ENCODE measurements at places on chromosomes 2 and 18.

GRCh38 chr2:169828141-169828811 is 1.0 kb downstream of the UBR3 start:
- no peak for DNase-seq

GRCh38 chr2:122703676-122704075 is 948.2 kb downstream of the TSN start:
- DNase-seq: no peak

DNA sequence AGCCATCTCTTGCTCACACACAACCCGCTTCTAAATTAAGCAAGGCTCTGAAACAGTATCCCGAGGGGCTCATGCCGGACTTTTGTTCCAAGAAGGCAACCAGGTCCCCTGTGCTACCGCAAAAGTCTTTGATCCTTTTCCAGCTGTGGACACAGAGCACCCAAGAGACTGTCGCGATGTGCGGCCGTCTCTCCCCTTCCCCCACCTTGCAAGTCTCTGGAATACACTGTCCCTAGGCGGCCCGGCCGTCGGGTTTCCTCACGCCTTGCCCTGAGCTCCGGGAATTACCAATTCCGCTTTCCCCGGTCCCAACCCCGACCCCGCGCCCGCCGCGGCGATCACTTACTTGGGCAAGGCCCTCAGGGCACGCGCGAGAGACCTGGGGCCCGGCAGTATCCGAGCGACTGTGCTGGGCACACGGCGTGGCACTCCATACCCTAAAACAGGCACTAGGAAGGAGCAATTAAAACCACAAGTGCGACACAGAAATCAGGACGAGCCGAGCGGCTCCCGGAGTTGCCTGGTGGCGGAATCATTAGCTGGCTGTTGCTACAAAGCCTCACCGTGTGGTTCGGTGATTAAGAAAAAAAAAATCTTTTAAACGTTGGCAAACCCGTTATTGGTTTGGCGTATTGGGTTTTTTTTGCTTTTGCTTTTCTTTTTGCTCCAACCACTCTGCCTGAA is 2.2 kb upstream of the DLX1 start:
- no peak for DNase-seq

GRCh38 chr2:27250652-27251379 is 12.0 kb downstream of the SLC30A3 start:
- DNase-seq: no peak

DNA sequence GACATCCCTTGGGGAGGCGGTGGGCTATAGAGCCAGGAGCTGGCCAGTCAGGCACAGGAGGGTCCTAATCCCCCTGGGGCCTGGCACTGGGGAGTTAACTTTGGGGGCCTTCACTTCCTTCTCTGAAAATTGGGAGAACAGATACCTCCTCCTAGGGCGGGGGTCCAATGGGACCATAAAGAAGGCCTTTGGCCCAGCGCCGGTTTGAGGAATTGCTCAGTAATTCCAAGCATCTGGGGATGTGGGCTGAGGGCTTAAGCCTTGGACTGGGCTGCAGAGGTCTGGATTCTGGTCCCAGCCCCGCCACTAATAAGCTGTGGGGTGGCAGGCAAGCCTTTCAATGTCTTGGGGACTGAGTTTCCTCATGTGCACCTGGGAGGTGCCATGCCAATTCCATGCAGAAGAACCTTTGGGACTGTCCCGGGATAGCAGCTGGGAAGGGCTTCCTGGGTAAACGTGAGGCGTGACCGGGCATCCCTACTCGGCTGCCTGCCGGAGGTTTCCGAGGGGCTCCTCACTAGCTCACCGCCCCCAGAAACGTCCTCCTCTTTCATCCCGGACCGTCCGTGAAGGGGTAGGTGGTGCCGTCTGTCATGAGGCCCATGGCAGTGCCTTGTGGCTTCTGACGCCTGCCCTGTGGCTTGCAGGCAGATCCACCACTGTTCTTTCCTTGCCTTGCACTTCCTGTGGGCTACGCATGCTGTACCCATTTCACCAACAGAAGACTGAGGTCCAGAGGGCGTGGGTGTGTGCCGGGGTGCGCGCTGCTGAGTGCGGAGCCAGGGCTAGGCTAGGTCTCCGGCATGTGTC is 67.4 kb upstream of the HPCAL1 start:
- no peak for DNase-seq

GRCh38 chr2:68937346-68938055 is 15.2 kb downstream of the GKN2 start:
- no peak for DNase-seq

DNA sequence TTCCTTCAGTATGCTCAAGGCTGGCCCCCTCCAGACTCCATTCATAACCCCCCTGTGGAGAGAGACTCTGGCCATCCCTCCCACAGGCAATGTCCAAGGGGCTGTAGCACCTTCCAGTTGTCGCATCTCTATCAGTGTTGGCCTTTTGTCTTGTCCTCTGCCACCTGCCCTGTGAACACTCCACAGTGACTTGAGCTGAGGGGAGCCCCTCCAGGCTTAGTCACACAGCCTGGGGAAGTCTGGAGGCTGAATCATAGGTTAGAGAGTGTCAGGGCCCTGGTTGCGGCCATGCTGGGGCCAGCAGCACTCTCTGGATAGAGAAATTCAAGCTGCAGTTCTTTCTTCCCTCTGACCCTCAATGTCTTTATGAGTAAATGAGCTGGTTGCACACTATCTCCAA is 64.7 kb downstream of the GYPC start:
- DNase-seq: no peak

- DNase-seq: no peak
Measured at GRCh38 chr2:377414-377813, 89.5 kb upstream of the ALKAL2 start.

- no peak for DNase-seq
Measured at GRCh38 chr18:37182340-37183135, 353.6 kb downstream of the KIAA1328 start.

- DNase-seq: no peak
Measured at GRCh38 chr2:175111200-175111657, 56.8 kb downstream of the ATF2 start.

- DNase-seq: no peak
Measured at GRCh38 chr18:32308493-32309120, 118.8 kb downstream of the MEP1B start.

DNA sequence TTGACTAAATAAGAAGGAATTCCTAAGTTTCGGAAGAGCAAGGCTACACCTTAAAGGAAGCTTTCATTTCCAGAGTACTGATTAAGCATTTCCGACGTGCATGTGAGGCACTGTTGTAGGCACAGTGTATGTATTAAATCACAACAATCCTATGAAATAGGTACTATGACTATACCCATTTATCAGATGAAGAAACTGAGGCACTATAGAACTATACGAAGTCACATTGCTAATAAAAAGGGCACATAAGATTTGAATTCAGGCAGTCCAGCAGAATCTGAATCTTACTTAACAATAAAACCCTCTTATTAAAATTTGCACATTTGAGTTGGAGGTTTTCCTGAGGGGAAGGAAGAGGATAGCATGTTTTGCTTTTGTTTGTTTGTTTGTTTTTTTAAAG is 243.5 kb upstream of the FANCL start:
- DNase-seq: no peak

DNA sequence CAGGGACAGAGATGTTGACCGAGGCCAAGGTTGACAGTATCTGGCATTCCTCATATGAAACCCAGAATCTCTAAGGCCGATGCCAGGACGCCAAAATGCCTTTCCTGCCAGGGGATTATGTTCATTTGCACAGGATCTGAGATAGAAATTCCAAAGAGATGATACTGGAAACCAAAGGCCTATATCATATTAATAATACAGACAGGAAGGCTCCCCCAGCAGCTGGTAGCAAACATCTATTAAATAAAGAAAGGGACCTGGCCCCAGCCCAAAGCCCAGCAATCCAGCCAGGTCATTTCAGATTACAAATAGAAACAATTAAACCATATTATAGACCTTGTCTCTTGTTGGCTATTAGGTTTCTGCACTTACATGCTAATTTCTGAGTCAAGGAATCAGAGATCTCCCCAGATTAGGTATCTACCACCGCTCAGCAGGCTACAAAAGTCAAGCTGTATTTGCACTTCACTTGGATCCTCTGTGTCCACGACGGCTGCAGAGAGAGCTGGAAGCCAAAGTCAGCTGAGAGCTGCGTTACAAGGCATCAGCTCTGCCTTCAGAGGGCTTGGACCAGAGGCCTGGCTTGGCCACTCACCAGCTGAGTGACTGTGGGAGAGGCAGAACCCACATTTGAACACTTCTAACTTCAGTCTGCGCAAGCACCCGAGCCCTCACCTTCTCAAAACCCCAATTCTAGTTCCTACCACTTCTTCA is 269.3 kb upstream of the SIX2 start:
- no peak for DNase-seq

- no peak for DNase-seq
Measured at GRCh38 chr2:212392043-212392442, 146.6 kb downstream of the ERBB4 start.

- DNase-seq: no peak
Measured at GRCh38 chr18:2423761-2424160, 147.5 kb downstream of the METTL4 start.

DNA sequence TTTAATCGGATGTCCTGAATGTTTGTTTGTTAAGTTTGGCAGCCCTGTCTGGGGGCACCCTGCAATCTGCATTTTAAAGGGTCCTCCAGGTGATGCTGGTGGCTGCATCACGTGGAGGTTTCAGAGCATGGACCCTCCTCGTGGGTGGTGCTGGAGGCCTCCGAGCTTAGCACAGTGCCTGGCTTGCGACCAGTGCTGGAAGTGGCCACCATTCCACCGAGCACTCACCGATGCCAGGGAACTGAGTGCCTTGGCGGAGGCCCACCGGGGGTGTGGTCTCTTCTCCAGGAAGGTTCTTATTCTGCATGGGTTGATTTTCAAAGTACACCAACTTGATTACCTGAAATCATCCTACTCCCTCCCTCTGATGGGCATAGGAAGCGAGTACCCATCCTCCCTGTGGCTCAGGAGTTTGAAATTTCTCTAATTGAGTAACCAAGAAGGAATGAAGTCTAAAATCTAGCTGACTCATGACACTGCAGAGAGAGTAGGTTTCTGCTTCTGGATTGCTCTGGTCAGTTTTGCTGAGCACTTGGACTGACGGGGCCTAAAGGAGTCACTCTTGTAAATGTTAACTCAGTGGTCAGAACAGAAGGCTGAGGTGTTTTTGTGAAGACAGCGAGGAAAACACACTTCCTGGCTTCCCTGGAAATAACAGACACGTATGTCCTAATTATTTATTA is 58.1 kb upstream of the SLC66A3 start:
- DNase-seq: no peak

DNA sequence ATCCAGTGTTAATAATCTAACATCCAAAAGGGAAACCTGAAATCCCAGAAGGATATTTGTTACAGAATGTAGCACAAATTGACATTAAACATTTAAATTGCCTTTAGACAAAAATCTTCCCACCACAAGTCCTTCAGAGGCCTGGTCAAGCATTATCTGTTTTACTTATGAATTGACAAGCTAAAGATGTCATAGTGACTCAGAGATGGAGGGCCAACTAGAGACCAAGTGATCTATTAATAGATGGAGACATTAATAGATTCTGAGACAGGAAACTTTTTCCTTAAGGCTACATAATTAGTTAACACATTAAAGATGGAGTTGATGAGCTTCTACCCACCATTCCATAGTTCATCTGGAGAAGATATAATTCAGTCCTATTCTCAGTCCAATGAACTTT is 526.2 kb downstream of the IRS1 start:
- DNase-seq: no peak

GRCh38 chr2:134443814-134444480 is 190.1 kb downstream of the MGAT5 start:
- no peak for DNase-seq

- DNase-seq: no peak
Measured at GRCh38 chr2:208129744-208130711, at the start of gene CRYGC. TSS of gene CRYGC (minus strand) at chr2:208129828. CDS start at chr2:208129792, 36 bp downstream.

- DNase-seq: no peak
Measured at GRCh38 chr2:126885751-126886210, 12.9 kb upstream of the TEX51 start.

- no peak for DNase-seq
Measured at GRCh38 chr2:26792720-26793119, 6.9 kb downstream of the CENPA start.

- DNase-seq: no peak
Measured at GRCh38 chr2:221501210-221501882, 70.8 kb downstream of the EPHA4 start.

- peak; percentile 1 for DNase-seq
Measured at GRCh38 chr2:55419233-55419678, 400 bp downstream of the CCDC88A start.

DNA sequence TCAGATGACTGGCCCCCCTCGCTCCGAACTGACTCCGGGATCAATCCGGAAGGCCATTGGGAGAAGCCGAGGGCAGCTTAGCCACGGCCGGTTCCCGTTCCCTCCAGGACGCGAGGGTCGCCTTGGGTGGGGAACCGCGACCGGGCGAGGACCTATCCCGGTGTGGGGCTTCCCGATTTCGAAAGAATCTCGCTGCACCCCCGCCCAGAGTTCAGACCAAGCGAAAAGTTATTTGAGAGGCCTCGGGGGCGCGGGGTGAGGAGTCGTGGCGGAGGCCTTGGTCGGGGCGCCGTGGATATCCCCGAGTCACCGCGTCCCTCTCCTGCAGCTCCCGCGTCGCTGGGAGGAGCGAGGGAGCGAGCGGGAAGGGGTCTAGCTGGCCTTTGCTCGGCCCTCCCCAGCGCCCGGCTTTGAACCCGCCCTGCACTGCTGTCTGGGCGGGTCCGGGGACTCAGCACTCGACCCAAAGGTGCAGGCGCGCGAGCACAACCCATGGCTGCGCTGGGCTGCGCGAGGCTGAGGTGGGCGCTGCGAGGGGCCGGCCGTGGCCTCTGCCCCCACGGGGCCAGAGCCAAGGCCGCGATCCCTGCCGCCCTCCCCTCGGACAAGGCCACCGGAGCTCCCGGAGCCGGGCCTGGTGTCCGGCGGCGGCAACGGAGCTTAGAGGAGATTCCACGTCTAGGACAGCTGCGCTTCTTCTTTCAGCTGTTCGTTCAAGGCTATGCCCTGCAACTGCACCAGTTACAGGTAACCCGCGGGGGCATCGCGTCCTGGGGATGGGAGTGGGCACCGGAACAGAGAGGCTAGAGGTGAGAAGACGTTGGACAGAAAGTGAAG is at the start of gene CYP27A1:
Gene CYP27A1 (plus strand): TSS at position 457 of the 837 bp plus-strand sequence. CDS start 36 bp downstream, at position 493.
- no peak for DNase-seq

- no peak for DNase-seq
Measured at GRCh38 chr2:219142329-219142728, 18.3 kb downstream of the NHEJ1 start.

GRCh38 chr18:55384551-55385275 is 203.3 kb downstream of the TCF4 start:
- no peak for DNase-seq

Measured in stimulated activated CD4-positive, alpha-beta T cell treated with anti-CD3 and anti-CD28 coated beads, Interleukin-1b, Interleukin-23, amount 100 ng/mL, for 1 hour (primary cell).